Activated CD8-positive, alpha-beta memory T cell treated with anti-CD3 and anti-CD28 coated beads for 4 hours (primary cell): ENCODE measurements at places on chromosomes 16 and 17.

GRCh38 chr16:13377143-13377542 lies 475.7 kb downstream of the SHISA9 start:
- no peak for DNase-seq

DNA sequence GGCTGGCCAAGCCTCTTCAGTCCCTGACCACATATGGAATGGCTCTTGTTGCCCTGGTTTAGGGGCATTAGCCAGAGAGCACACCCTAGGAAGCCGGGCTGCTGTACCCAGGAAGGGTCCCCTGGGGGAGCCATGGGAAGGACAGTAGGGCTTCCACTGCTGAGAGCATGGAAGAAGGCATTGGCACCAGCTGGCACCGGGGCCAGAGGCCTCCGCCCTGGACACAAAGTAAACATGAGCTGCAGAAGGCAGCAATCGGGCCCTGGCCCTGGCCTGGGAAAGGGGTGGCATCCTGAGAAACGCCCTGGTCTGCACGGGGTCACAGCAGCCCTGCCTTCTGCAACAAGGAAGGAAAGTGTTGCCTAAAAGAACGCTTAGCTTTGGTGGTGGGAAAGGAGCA lies 49.4 kb downstream of the VAC14 start:
- DNase-seq, result no peak

- no peak for DNase-seq
These were observed 28.4 kb upstream of the TMC5 start for GRCh38 chr16:19389246-19389645.

DNA sequence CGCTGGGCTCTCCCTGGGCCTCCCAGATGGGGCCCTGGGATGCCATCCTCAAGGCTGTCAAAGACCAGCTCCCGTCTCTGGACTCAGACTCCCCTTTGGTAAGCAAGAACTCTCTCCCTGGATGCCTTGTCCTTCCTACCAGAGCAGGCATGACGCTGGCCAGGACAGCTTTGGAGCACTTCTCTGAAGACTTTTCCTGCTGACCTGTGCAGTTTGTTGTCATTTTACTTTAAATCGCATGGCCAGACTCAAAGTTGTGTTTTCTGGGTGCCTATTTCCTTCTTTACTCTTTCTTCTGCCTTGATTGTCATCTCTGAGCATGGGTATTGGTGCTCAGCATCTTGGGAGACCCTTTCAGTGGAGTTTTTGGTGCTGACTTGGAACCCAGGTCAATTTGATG lies 2.2 kb downstream of the DNAAF8 start:
- DNase-seq, result no peak

- DNase-seq, result no peak
These were observed 1.2 kb downstream of the DNAJA3 start for GRCh38 chr16:4426722-4427372.

- no peak for DNase-seq
These were observed 4.5 kb downstream of the ZNF267 start for GRCh38 chr16:31877876-31878642.

DNA sequence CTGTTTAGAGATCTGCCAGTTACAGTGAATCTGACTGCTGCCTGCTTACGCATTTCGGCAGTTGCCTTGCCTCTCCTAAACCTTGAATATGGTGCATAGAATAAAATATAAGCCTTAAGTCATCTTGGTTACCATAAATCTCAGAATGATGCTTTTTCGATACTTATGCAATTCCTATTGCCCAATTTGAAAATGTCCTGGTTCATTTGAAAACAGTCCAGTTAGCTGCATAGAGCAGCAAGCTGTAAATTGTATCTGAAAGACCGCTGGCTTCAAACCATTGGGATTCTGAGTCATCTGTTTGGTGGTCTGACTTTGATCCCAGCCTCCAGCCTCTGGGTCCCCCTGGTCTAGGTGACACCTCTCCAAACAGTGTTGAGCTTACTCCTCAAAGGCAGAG lies 2.7 kb upstream of the PRKCA start:
- DNase-seq, result no peak

GRCh38 chr16:4535627-4536108 lies 2.9 kb downstream of the CDIP1 start:
- DNase-seq, result no peak

DNA sequence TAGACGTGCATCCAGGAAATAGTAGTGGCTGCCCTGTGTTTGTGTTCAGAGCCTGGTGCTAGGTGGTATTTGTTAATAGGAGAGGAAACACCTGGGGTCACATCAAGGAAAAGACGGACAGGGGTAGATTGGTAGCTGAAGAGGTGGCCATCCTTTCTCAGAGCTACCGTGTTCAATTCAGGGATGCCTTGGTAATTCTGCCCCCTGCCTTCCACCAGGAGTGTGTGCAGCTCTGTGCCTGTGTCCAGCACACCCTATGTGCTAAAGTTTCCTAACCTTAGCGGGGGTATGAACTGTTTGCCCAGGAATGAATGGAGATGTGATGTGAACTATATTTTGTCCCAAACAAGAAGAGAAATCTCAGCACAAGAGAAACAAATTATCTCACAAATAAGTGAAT lies 174.1 kb upstream of the MPHOSPH6 start:
- no peak for DNase-seq

- no peak for DNase-seq
These were observed 669 bp downstream of the MIEF2 start for GRCh38 chr17:18261146-18261515.

- no peak for DNase-seq
These were observed 2.4 kb upstream of the USP36 start for GRCh38 chr17:78842881-78843565.

DNA sequence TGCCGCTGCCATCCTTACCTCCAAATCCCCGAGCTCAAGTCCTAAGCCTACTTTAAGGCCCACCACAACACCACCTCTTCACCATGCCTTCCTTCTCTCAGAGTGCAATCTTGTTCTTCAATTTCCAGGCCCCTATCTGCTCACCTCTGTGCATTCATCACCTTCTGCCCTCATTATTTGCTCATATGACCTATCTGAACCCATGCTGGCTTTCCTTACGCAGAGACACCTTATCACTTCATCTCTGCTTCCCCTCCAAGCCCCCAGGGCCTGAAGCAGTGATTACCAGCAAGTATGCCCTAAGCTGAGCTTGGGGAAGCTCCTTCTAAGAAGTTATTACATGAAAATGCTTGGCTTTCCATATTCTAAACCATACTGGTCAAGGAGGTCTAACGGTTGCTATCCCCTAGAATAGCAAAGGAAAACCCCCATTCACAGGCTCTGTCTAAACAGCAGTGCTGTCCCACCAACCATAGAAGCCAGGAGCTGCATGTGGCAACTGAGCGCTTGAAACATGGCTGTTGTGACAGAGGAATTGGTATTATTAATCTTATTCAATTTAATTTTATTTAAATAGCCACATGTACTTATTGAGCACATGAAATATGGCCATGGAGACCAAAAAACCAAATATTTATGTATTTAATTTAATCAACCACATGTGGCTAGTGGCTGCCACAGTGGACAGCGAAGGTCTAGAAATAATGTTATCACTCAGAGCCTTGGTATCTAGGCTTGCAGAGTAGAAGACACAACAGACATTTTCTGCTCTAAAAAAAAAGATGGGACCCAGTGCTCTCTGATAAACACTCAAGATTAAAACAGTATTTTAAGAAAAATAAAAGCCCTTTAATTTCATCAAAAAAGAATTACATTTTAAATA lies 13.9 kb downstream of the USP7 start:
- no peak for DNase-seq

- DNase-seq, result no peak
These were observed 34.9 kb downstream of the CHD9 start for GRCh38 chr16:53089434-53090285.
